Daoy (cell line): ENCODE measurements at places on chromosomes 5 and 9.

GRCh38 chr9:6051511-6051950, 36.1 kb upstream of the RANBP6 start:
- no peak for DNase-seq

GRCh38 chr9:94864196-94864595, 137.7 kb downstream of the AOPEP start:
- DNase-seq, result no peak

GRCh38 chr9:83972286-83972685, 7.7 kb downstream of the HNRNPK start:
- DNase-seq, result no peak

DNA sequence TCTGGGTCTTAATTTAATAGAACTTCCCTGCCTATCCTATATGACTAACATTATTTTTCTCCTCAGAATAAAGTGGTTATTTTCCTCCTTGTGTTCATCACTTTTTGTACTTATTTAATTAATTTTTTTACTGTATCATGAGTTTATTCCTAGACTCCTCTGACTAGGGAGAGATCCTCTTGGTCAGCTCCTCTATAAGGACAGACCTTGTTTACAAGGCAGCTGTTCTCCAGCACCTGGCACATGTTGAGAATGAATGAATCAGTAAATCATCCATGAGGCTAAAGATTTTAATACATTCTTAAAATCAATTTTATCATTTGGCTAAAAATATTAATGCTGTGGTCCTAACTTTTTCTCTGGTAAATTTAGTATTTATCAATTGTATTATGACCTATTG, 139.8 kb downstream of the NUDT12 start:
- no peak for DNase-seq

- DNase-seq, result peak; percentile 80
Observed at GRCh38 chr5:79318935-79319614, 83.1 kb downstream of the JMY start.

DNA sequence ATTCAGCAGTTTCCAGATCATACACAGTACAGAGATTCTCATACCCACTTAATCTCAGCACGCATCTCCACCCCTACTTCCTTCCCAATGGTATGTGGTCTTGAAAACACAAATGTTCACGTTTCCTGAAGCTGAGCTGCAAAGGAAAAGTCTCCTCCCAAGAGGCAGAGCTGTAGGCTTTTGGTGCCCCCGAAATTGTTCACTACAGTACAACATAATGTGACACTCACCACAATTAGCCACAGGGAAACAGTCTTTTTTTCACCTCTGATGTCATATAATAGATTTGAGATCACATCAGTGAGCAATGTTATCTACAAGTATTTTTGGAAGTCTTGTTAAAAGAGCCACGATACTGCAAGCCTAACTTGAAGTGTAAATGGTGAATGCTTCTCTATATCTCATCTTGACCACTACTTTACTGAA, 40.2 kb downstream of the NFIB start:
- DNase-seq, result peak; percentile 70

DNA sequence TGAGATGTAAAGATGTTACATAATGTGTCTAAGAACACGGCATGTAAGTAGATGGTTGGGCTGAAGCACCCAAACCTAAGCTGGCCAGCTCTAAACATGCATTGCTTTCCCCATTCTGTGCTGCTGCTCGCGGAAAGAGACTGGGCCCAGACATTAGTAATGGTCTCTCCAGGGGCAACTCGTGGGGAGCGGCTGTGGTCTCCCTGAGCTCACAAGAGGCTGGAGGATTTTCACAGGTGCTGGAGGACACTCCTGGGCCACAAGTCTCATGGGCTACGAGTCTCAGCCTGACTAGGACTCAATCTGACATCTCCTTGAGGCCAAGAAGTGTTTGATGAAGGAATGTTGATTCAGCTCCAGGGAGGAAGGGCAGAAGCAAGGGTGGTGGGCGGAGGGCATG, 92.7 kb upstream of the PTCH1 start:
- no peak for DNase-seq
